HFFc6 (cell line): ENCODE measurements at places on chromosomes 13 and 19. TPM values are rescaled to one million over a fixed set of nuclear protein-coding genes. Genes with fewer than 3 reads are reported as not detected.

CRLF1 gene
- total RNA-seq: 2.0 to 4.1 TPM (median 2.5 TPM) in 3 replicates

DNA sequence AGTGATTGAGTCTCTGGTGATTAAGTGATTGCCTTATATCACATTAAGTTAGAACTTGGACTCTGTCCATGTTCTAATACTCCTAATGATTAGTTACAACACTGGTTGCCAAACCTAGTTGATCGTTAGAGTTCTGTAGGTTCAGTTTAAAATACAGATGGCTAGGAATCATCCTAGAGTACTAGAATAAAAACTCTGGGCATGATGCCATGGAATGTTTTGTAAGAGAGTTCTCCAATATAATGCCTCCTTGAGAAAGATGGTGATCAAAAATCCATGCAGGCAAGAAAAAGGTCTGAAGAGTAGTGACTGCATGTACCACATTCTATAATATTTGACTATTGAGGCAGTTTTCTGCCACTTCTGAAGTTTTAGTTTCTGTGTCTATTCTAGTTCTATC lies 176.3 kb downstream of the GPC5 start:
- H3K27me3 ChIP-seq: no peaks in the 10 kb centered on the region; the same call in 1 of the 2 replicates
- no peak overlapping the region for H3K4me3 ChIP-seq
- DNase-seq: no peak
- no peaks in the 10 kb centered on the region for H3K36me3 ChIP-seq
- H3K27ac ChIP-seq: no peak overlapping the region

- no peak overlapping the region for H3K27ac ChIP-seq
- H3K36me3 ChIP-seq: no peaks in the 10 kb centered on the region
- no peak for DNase-seq
- peaks cover 6% of the 10 kb centered on the region for H3K27me3 ChIP-seq
- H3K4me3 ChIP-seq: no peak overlapping the region
These were observed 256.0 kb upstream of the IRS2 start for GRCh38 chr13:110042253-110042950.

DNA sequence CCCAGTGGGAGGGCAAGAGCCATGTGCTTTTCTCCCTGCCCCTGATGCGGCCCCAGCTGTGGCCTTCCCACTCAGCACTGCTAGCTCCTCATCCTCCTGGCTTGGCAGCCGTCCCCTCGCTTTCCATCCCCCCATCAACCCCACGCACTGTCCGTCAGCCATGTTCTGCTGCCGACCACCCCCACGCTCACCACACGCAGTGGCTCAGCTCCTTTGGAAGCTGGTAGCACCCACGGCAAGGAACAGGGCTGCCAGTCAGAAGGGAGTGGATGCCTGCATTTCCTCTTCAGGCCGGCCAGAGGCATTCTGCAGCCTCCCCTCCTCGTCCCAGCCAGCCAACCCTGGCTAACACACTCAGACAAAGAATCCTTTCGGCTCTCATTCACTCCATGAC lies 6.3 kb downstream of the CALM3 start:
- peaks cover 38% of the 10 kb centered on the region for H3K4me1 ChIP-seq
- peaks cover 3% of the 10 kb centered on the region for H3K27me3 ChIP-seq
- no peak for DNase-seq
- peaks cover 42% of the 10 kb centered on the region for H3K36me3 ChIP-seq
- H3K4me3 ChIP-seq: no peak overlapping the region

- DNase-seq: no peak
- no peak overlapping the region for H3K4me3 ChIP-seq
- H3K27me3 ChIP-seq: peaks cover 1% of the 10 kb centered on the region; the same call in 1 of the 2 replicates
- no peaks in the 10 kb centered on the region for H3K4me1 ChIP-seq
These were observed 348.1 kb downstream of the FOXO1 start for GRCh38 chr13:40318366-40318765.
